ENCODE measurements at places on chromosomes 2 and 18. TPM values are rescaled to one million over a fixed set of nuclear protein-coding genes. Genes with fewer than 3 reads are reported as not detected.
A peak's percentile ranks its signal among the peaks of the same experiment; 100 is the strongest.

DNA sequence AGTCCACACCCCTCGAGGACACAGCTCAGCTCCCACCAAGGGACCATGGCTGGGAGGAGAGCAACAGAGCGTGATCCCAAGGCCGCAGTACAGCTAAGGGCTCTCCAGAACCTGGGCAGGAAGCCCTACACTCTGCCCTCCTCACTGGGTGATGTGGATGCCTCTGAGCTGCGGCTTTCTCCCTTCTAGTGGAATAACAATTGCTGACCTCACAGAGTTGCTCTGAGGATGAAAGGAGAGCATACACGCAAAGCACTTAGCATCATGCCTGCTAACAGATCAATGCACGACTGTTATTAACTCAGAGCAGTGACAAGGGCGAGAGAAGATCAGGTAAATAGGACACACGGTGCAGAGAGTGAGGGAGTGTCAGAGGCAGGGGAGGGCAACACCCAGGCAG lies 74.2 kb downstream of the ZFP36L2 start:
- DNase-seq = no peak

DNA sequence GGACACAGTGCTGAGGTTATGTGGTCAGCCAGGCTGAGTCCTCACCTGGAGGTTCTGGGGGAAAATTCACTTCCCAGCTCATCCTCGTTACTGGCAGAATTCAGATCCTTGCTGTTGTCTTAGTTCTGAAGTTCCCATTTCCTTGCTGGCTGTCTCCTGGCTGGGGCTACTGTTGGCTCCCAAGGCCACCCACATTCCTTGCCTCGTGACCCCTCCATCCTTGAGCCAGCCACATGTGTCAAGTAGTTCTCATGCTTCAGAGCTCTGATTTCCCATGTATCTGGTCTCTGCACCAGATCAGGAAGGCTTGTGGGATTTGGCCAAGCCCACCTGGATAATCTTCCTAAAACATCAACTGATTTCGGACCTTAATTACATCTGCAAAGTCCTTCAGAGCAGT lies 38.1 kb upstream of the RFX8 start:
- DNase-seq = no peak

GRCh38 chr2:149357058-149357457 lies 26.7 kb downstream of the LYPD6 start:
- no peak for DNase-seq

GRCh38 chr18:60372596-60372995 lies at the start of gene MC4R:
TSS of gene MC4R (minus strand) at chr18:60372775. CDS start at chr18:60372349, 426 bp downstream.
- DNase-seq = no peak

DNA sequence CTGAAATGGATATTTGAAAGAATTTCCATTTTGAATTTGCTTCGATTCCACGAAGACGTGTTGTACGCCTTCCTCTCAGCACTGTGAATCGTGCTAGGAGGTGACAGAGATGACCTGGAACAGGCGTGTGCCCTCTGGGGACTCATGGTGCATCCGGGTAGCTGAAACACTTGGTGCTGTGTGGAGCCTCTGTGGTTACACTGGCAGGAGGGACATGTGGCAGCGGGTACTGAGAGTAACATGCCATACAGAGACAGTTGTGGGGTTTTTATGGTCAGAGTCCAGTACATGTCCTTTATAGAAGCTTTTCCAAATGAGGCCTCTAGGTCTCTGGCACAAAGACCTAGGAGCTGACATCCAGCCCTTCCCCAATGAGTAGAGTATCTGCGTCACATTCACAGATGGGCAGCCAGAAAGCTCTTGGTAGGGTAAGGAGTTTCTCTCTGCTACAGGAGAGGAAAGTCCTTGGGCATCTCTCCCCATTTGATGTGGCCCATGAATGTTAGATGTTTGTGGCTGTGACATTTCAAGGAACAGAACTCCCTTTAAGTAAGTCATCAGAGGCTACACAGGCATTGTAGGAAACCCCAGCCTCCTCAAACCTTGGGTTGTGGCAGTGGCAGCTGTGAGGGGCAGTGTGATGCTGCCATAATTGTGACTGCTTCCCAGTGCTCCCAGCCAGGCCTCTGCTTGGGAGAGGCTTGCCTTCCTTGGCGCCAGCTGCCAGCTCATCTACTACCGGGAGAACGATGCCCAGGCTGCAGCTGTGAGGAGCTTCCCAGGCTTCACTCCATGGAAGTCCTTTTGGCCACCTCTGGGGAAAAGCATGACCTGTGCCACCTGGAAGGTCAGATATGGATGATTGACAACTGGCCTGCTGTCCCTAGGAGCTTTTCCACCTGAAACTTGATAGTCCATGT lies 80.6 kb downstream of the ACOXL start:
- no peak for DNase-seq

GRCh38 chr2:38129481-38129880 lies 53.5 kb upstream of the CYP1B1 start:
- no peak for DNase-seq

- DNase-seq = no peak
Observed at GRCh38 chr2:30204281-30204680, 27.1 kb upstream of the LBH start.

DNA sequence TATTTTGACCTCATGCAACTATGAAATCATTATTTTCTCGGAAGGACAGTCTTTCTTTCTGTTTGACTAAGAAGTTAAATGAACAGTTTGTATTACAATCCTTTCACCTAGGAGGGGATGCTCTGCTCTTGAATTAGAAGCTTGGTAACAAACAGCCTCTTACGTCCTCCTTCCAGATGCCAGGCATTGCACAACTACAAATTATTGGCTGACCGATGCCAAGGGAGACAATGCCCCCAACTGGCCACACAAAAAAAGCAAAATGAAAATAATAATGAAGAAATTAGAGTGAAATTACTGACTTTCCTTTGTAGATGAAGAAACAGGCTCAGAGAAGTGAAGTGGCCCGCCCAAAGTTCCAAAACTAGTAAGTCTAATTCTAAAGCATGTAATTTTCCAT lies 177.9 kb downstream of the CYRIA start:
- no peak for DNase-seq

GRCh38 chr18:65919018-65919417 lies 168.2 kb downstream of the CDH7 start:
- no peak for DNase-seq

DNA sequence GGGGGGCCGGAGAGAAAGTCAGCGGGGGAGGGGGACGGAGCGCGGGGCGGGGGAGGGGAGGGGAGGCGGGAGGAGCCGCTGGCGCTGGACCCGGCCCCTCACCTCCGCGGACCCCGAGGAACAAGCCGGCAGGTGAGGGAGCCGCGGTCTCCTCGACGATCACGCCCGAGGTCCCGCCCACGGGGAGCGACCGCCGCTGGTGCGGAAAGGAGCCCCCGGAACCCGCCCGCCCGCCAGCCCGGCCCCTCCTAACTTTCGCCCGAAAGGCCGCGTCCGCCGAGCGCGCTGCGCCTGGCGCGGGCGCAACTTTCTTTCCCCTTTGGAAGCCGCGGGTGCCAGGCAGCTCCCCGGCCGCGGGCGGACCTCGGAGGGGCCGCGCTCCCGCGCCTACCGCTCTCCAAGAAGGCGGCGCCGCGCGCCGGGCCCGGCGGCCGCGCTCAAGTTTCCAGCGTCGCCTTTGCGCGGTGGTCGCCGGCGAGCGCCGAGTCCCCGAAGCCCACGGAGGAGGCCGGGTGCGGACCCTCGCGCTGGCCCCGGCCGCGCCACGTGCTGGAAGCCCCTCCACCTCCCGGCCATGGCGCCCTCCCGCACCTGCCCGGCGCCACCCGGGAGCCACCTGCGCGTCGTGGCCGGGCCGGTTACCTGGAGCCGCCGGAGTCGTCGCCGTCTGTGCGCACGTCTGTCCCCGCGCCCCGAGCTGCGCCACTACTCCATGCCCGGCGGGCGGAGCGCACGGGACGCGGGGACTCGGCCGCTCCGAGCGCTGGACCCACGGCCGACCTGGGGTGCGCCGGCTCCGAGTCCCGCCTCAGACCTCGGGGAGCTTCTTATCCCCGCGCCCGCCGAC lies at the start of gene ALKAL2:
TSS of gene ALKAL2 (minus strand) at position 181 of the 847 bp plus-strand sequence. CDS start 256 bp downstream, outside the sequence.
- peak; percentile 31 for DNase-seq

GRCh38 chr2:6089474-6089873 lies 397.3 kb downstream of the SOX11 start:
- no peak for DNase-seq

- DNase-seq = no peak
Observed at GRCh38 chr2:235143789-235144188, 192.0 kb downstream of the SH3BP4 start.

UGT1A5 gene
- not detected for total RNA-seq

CCDC85A gene
- total RNA-seq = 5.5 TPM

POLE4 gene
- 37.9 TPM for total RNA-seq

RUFY4 gene
- total RNA-seq = not detected

DNA sequence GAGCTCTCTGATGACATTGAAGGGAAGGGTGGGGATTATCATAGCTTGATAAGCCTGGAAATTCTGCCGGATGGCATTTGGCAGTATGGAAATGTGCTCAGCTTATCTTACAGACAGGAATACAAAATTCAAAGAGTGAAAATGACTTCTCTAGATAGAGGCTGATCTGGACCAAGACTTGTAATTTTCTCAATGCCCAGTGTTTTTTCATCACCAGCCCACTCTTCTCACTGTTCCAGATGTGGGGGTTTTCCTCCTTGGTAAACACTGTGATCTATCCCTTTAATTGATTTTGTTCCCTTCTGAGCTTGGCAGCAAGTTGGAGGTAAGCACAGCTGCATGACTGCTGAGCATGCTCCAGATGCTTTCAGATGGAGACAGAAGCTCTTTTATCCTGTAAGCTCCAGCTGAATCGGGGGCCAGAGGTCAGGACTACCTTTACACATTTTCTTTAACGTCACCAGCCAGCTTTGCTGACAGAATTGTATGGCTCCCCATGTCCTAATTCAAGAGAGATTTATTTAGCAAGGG lies 287.4 kb upstream of the TCF4 start:
- no peak for DNase-seq

DNA sequence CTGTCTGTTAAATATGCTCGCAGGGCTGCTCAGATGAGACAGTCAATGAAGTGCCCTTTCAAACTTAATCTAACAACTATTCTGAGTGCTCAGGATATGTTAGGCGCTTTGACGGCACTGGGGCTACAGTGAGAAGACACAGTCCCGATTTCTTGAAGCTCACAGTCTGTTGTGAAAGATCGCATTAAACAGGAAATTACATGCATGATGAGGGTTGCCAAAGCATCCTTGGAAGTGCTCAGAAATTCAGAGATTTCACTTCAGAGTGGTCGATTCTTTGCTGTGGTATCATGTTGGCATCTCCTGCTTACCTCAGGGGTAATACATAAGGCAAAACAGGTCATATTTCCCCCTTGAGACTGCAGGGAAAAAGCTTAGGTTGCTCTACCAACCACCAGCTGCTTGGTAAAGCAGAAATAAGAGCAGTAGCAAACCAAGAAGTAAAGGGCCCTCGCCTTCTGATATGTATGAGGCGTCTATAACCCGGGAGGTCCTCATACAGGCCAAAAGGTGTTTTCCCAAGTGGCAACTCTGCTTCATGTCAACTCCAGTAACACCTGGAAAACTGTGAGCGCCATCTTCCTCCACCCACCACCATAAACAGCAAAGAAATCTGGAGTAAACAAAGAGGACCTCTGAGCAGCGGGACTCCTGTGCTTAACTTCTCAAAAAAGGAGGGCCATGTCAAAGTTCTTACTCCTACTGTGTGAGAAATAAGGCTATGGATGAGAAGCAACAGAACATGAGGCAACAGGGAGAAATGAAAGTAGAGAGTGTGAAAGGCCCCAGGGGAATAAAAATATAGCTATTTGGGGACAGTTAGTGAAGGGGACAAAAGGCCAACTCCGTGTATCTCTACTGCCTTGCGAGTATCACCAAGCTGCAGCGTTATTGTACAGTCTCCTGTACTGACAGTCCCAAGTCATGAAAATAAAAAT lies 79.3 kb downstream of the CLHC1 start:
- DNase-seq = no peak

- DNase-seq = no peak
Observed at GRCh38 chr2:112148477-112148876, 10.3 kb downstream of the FBLN7 start.

ATOH8 gene
- 29.6 TPM for total RNA-seq

ACVR1C gene
- 0.32 TPM for total RNA-seq

DNA sequence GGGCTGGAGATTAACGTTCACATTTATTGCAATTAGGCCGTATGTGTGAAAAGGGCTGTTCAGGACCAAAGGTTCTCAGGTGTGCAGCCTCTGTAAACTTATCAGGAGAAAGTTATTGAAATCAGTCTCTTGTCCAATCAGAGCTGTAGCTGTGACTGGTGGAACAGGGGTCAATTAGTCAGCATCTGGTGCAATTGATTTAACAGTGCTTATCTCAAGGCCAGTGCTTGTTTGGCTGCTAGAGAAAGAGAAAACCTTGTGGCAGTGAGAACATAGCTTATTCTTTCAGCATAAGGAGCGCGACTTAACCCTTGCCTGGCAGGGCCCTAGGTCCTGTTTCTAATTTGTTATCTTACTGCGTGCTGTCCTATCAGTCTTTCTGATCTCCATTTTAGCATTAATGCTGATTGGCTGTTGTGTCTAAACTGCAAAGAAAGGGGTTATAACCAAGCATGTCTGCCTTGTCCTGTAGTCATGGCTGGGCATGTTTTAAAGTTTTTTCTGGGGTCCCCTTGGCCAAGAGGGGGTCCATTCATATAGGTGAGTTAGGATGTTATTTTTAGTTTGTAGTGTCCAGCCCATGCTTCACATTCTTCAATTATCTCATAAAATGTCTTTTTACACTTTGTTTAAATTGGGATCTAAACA lies 66.4 kb downstream of the CYB5A start:
- no peak for DNase-seq

GREB1L gene
- total RNA-seq = 7.2 TPM

- DNase-seq = no peak
Observed at GRCh38 chr2:152380261-152381055, 45.5 kb downstream of the FMNL2 start.

- no peak for DNase-seq
Observed at GRCh38 chr2:169590804-169591203, 6.7 kb downstream of the PPIG start.

NT5DC4 gene
- not detected for total RNA-seq

GRCh38 chr2:190250421-190250820 lies 69.2 kb downstream of the HIBCH start:
- DNase-seq = no peak

DNA sequence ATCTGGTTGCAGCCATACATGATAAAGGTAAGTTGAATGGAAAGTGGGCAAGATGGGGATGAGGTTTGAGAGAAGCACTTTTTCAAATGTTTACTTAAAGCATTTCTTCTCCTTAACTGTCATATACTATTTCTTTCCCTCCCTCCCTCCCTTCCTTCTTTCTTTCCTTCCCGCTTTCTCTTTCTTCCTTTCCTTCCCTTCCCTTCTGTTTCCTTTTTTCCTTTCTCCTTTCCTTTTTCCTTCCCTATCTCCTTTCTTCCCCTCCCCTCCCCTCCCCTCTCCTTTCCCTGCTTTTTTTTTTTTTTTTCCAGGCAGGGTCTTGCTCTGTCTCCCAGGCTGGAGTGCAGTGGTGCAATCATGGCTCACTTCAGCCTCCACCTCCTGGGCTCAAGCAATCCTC lies 5.6 kb downstream of the SLC3A1 start:
- no peak for DNase-seq

DNA sequence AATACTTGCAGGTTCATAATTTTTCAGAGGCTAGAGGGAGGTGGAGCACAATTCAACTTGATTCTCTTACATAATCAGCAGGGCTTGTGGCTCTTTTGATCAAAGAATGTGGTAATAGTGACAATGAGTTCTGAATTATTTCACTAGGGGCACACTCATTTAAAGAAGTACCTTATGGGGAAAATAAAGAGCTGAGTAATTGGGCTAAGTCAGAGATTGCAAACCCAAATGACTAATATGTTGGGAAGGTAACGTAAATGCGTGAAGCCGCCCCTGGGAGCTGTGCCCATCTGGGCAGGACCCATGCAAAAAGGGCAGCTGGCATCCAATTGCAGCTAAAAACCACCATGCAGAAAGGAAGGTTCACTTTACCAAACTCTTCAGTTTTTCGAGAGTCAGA lies 35.3 kb downstream of the NCKAP5 start:
- no peak for DNase-seq

ZNF385B gene
- 4.1 TPM for total RNA-seq

GRCh38 chr2:239025951-239026461 lies 178.1 kb downstream of the TWIST2 start:
- peak; percentile 8 for DNase-seq
